ENCODE measurements at places on chromosomes 4 and X. TPM values are rescaled to one million over a fixed set of nuclear protein-coding genes. Genes with fewer than 3 reads are reported as not detected.

- no peak for DNase-seq
- peaks cover 13% of the 10 kb centered on the region for H3K27me3 ChIP-seq
- no peak overlapping the region for H3K27ac ChIP-seq
- H3K36me3 ChIP-seq = no peaks in the 10 kb centered on the region
- no peak overlapping the region for H3K4me3 ChIP-seq
- no peaks in the 10 kb centered on the region for H3K4me1 ChIP-seq
Measured at GRCh38 chr4:37922328-37922727, 31.4 kb downstream of the TBC1D1 start.

The NSDHL gene
- 49.3 TPM for total RNA-seq

DNA sequence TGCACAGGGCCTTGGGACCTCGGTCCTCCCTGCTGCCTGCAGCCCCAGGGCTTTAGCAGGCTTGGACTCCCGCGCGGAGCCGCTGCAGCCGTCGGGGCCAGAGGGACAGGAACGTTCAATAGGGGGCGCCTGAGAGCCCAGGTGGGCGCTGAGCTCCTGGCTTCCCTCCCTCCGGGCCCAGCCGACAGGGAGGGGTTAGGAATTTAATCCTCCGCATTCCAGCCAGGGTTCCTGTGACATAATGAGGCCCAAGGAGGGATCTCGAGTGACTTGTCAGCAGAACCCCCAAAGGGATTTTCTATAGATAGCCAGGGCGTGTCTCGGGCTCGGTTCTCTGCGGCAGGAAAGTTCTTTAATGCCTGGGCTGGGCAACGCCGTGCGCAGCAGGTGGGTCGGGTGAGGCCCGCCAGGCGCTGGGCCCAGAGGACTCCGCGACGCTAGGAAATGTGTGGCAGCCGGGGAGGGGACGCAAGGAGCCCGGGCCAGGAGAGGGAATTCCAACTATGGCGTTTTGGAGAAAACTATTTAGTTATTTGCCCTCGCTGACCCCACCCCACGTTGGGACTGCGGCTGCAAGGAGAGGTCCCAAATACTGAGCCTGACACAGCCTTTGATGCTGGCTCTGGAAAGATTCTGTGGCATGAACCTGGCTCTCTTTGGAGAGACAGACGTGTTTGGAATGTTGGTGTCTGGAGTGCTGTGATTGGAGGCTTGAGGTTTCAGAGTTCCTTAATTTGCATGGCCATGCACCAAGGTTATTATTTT lies 285.2 kb upstream of the GATB start:
- H3K4me3 ChIP-seq = no peak overlapping the region
- DNase-seq = peak; percentile 4
- H3K4me1 ChIP-seq = peaks cover 16% of the 10 kb centered on the region
- peaks cover 25% of the 10 kb centered on the region for H3K27me3 ChIP-seq
- H3K27ac ChIP-seq = no peak overlapping the region

- DNase-seq = peak; percentile 66
Measured at GRCh38 chr4:87089368-87089767, 131.1 kb downstream of the KLHL8 start.

The ASB12 gene
- total RNA-seq = not detected

The SOWAHD gene
- total RNA-seq = 1.0 TPM

DNA sequence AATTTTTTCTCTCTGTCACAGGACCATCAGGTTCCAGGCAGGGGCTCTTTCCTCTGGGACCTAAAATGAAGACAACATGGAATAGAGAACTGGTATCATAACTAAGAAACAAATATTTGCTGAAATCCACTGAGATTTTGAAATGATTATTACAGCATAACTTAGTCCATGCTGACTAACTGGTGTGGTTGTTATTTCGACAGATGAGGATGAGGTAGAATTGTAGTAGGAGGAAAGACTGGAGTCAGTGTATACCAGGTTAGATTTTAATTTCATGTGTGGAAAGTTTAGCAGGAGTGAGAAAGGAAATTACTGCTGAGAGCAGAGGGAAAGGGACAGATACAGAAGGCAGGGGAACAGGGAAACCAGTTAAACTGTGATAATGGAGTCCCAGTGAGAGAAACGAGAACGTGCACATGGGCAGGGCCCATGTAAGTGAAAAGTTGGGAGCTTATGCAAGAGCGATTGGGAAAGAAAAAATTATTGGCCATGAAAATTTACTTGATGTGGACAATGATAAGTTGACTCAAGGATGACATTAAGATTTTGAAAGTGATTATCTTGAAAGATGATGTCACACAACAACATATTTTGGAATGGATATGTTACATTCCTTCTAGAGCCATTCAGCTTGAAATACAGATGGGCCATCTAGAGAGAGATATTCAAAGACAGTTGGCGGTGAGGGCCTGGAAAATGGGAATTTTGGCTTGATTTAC lies 98.7 kb upstream of the DDIT4L start:
- no peak overlapping the region for H3K4me3 ChIP-seq
- DNase-seq = no peak
- H3K36me3 ChIP-seq = no peaks in the 10 kb centered on the region

The POLN gene
- 0.93 TPM for total RNA-seq

The MID1 gene
- total RNA-seq = 1.2 TPM

GRCh38 chrX:123713841-123714240 lies 19.0 kb downstream of the THOC2 start:
- no peaks in the 10 kb centered on the region for H3K36me3 ChIP-seq
- peaks cover 7% of the 10 kb centered on the region for H3K4me1 ChIP-seq
- no peak for DNase-seq
- no peaks in the 10 kb centered on the region for H3K27me3 ChIP-seq
- H3K27ac ChIP-seq = no peak overlapping the region
- no peak overlapping the region for H3K4me3 ChIP-seq

DNA sequence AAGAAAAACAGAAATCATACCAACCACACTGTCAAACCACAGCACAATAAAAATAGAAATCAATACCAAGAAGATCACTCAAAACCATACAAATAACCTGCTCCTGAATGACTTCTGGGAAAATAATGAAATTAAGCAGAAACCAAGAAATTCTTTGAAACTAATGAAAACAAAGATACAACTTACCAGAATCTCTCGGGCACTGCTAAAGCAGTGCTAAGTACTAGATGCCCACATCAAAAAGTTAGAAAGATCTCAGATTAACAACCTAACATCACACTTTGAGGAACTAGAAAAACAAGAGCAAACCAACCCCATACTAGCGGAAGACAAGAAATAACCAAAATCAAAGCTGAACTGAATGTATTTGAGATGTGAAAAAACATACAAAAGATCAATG lies 33.2 kb downstream of the AWAT2 start:
- H3K27me3 ChIP-seq = no peaks in the 10 kb centered on the region
- no peaks in the 10 kb centered on the region for H3K4me1 ChIP-seq
- no peaks in the 10 kb centered on the region for H3K36me3 ChIP-seq
- no peak for DNase-seq
- H3K4me3 ChIP-seq = no peak overlapping the region
- no peak overlapping the region for H3K27ac ChIP-seq

The CXXC4 gene
- total RNA-seq = not detected

- no peaks in the 10 kb centered on the region for H3K27me3 ChIP-seq
- no peak for DNase-seq
- peaks cover 58% of the 10 kb centered on the region for H3K36me3 ChIP-seq
- H3K4me3 ChIP-seq = no peak overlapping the region
- H3K27ac ChIP-seq = no peak overlapping the region
Measured at GRCh38 chr4:41949531-41949930, 14.3 kb downstream of the TMEM33 start.

GRCh38 chr4:1714303-1715001 lies 2.3 kb upstream of the SLBP start:
- DNase-seq = no peak
- H3K4me1 ChIP-seq = peaks cover 47% of the 10 kb centered on the region
- H3K27ac ChIP-seq = no peak overlapping the region
- no peaks in the 10 kb centered on the region for H3K27me3 ChIP-seq
- no peak overlapping the region for H3K4me3 ChIP-seq
- H3K36me3 ChIP-seq = no peaks in the 10 kb centered on the region

DNA sequence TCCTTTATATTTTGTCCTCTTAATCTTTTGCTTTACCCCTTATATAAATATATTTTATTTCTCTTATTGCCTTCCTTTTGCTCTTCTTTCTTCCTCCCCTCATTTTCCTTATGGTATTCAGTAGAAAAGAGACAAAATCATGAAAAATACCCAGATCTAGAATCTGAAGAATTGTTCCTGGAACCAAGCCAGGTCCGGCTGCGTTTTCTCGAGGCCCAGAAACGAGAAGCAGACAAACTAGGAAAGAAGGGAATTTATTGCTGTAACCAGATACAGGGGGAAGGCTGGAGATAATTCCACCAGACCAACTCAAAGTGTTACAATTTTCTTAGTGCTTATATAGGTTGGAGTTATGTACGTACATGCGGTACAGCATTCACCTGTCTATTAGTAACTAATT lies 328.7 kb downstream of the GABRG1 start:
- H3K4me1 ChIP-seq = no peaks in the 10 kb centered on the region
- no peak for DNase-seq
- H3K27me3 ChIP-seq = no peaks in the 10 kb centered on the region
- no peaks in the 10 kb centered on the region for H3K36me3 ChIP-seq

DNA sequence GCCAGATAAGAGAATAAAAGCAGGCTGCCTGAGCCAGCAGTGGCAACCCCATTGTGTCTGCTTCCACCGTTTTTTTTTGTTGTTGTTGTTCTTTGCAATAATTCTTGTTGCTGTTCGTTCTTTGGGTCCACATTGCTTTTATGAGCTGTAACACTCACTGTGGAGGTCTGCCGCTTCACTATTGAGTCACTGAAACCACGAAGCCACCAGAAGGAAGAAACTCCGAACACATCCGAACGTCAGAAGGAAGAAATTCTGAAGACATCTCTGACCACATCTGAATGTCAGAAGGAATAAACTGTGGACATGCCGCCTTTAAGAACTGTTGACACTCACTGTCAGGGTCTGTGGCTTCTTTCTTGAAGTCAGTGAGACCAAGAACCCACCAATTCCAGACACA lies 110.5 kb downstream of the PCDH18 start:
- no peak for DNase-seq
- no peaks in the 10 kb centered on the region for H3K4me1 ChIP-seq
- no peaks in the 10 kb centered on the region for H3K36me3 ChIP-seq
- no peak overlapping the region for H3K27ac ChIP-seq
- no peak overlapping the region for H3K4me3 ChIP-seq

The ADAMTS3 gene
- not detected for total RNA-seq

The NOX1 gene
- not detected for total RNA-seq

The UNC5C gene
- not detected for total RNA-seq

DNA sequence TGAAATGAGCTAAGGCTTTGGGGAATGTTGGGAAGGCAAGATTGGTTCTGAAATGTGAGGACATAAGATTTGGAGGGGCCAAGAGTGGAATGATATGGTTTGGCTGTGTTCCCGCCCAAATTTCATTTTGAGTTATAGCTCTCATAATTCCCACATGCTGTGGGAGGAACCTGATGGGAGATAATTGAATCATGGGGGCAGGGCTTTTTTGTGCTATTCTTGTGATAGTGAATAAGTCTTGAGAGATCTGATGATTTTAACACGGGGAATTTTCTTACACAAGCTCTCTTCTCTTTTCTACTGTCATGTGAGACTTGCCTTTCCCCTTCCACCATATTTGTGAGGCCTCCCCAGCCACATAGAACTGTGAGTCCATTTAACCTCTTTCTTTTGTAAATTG lies 157.6 kb upstream of the C1QTNF7 start:
- H3K27ac ChIP-seq = no peak overlapping the region
- no peaks in the 10 kb centered on the region for H3K4me1 ChIP-seq
- no peaks in the 10 kb centered on the region for H3K27me3 ChIP-seq

- H3K27ac ChIP-seq = no peak overlapping the region
- H3K4me3 ChIP-seq = no peak overlapping the region
- peaks cover 42% of the 10 kb centered on the region for H3K4me1 ChIP-seq
- no peaks in the 10 kb centered on the region for H3K36me3 ChIP-seq
- no peaks in the 10 kb centered on the region for H3K27me3 ChIP-seq
- peak; percentile 66 for DNase-seq
Measured at GRCh38 chr4:156962528-156962974, 9.0 kb downstream of the PDGFC start.

DNA sequence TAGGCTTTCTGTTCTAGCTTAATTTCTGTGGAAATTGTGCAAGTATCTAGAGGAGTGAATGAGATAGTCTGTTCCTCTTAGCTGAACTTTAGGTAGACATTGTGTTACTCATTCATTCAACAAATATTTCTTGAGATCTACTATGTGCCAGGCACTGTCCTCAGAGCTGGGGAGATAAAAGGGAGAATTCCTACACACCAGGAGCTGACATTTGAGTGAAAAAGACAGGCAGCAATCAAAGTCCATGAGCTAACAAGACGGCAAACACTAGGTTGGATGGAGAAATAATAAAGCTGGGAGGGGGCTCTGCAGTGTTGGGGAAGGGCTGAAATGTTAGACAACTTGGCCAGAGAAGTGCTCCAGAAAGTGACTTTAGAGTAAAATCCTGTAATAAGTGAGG lies 80.1 kb downstream of the MED28 start:
- no peak overlapping the region for H3K4me3 ChIP-seq
- H3K27ac ChIP-seq = no peak overlapping the region
- H3K27me3 ChIP-seq = no peaks in the 10 kb centered on the region

GRCh38 chr4:2386717-2387116 lies 31.7 kb downstream of the ZFYVE28 start:
- no peaks in the 10 kb centered on the region for H3K36me3 ChIP-seq
- DNase-seq = no peak
- no peak overlapping the region for H3K27ac ChIP-seq
- peaks cover 15% of the 10 kb centered on the region for H3K27me3 ChIP-seq
- no peak overlapping the region for H3K4me3 ChIP-seq

The CXorf58 gene
- total RNA-seq = not detected

DNA sequence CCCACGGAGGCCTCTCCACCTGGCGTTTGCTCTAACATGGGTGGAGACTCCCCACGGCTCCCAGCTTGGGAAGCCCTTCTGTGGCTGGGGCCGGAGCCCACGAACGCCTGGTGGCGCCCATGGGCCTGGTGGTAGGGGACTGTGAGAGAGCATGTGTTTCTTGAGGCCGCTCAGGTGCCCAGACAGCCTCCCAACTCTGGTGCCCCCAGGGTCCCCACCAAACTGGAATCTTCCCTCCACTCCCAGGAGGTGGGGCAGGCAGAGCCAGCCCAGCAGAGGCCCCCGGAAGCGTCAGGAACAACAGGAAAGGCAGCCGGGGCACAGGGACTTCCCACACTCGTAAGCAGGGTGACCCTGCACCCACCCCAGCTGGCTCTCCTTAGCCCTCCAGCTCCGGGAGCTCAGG lies 33.3 kb upstream of the FGFR3 start:
- H3K36me3 ChIP-seq = no peaks in the 10 kb centered on the region
- DNase-seq = no peak
- no peaks in the 10 kb centered on the region for H3K27me3 ChIP-seq

GRCh38 chr4:149370785-149371420 lies 444.7 kb downstream of the IQCM start:
- no peaks in the 10 kb centered on the region for H3K36me3 ChIP-seq
- H3K4me1 ChIP-seq = no peaks in the 10 kb centered on the region
- H3K27ac ChIP-seq = no peak overlapping the region
- DNase-seq = peak; percentile 34
- H3K4me3 ChIP-seq = no peak overlapping the region
- H3K27me3 ChIP-seq = no peaks in the 10 kb centered on the region

DNA sequence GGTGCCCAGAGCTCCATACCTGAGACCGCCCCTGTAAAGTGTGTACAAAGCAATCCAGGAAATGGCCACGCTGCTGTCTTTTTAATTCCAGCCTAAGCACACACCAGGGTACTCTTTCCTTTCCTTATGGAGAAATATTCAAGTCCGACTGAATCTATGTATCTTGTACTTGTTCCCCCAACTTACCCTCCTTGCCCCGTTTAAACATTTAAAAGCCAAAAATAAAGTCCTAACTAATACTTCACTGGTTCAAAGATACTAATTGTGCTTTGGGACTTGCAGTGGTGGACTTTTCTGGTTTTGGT lies 731 bp upstream of the AMMECR1 start:
- peak overlapping the region; percentile 66 for H3K27ac ChIP-seq
- H3K27me3 ChIP-seq = no peaks in the 10 kb centered on the region
- H3K4me1 ChIP-seq = peaks cover 27% of the 10 kb centered on the region
- DNase-seq = no peak
